ENCODE measurements at places on chromosomes 13 and 19. TPM values are rescaled to one million over a fixed set of nuclear protein-coding genes. Genes with fewer than 3 reads are reported as not detected.

GRCh38 chr19:13155472-13156359, 5.5 kb downstream of the IER2 start:
- peak overlapping the region; percentile 98 for H3K4me3 ChIP-seq
- no peaks in the 10 kb centered on the region for H3K36me3 ChIP-seq
- H3K4me1 ChIP-seq: peaks cover 59% of the 10 kb centered on the region

DNA sequence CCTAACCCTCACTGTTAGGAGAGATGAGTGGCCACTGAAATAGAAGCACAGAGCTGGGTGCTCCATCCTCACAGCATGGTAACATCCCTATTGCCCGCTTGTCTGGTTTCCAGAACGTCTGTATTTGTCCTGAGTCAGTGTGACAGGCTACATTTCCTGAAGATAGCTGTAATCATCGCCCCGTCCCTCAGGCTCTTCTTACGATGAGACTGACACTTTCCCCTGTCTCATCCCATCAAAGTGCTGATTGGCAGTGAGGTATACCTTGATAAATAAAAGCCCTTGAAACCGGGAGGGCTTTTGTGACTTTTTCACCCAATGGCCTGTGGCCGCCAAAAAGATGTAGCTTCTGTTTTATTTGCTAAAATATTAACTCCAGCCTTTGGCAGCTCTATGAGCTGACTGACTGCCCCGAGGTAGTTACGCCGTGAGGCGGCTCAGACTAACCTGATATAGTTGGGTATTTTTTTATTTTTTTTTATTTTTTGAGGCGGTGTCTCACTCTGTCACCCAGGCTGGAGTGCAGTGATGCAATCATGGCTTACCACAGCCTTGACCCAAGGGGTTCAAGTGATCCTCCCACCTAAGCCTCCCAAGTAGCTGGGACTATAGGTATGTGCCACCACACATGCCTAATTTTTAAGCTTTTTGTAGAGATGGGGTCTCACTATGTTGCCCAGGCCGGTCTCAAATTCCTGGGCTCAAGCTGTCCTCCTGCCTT, 5.7 kb upstream of the LRRC4B start:
- H3K4me3 ChIP-seq: no peak overlapping the region
- DNase-seq: no peak

SIGLEC12 gene
- not detected for total RNA-seq

GRCh38 chr13:112837371-112838037, 131.5 kb upstream of the MCF2L start:
- no peak overlapping the region for H3K4me3 ChIP-seq
- no peak for DNase-seq
- H3K36me3 ChIP-seq: peaks cover 62% of the 10 kb centered on the region
- H3K4me1 ChIP-seq: no peaks in the 10 kb centered on the region
- no peak overlapping the region for H3K27ac ChIP-seq

- H3K4me3 ChIP-seq: no peak overlapping the region
- no peaks in the 10 kb centered on the region for H3K27me3 ChIP-seq
- no peaks in the 10 kb centered on the region for H3K36me3 ChIP-seq
- H3K4me1 ChIP-seq: peaks cover 9% of the 10 kb centered on the region
- no peak for DNase-seq
- no peak overlapping the region for H3K27ac ChIP-seq
Measured at GRCh38 chr13:33677215-33677614, 140.7 kb upstream of the RFC3 start.

DNA sequence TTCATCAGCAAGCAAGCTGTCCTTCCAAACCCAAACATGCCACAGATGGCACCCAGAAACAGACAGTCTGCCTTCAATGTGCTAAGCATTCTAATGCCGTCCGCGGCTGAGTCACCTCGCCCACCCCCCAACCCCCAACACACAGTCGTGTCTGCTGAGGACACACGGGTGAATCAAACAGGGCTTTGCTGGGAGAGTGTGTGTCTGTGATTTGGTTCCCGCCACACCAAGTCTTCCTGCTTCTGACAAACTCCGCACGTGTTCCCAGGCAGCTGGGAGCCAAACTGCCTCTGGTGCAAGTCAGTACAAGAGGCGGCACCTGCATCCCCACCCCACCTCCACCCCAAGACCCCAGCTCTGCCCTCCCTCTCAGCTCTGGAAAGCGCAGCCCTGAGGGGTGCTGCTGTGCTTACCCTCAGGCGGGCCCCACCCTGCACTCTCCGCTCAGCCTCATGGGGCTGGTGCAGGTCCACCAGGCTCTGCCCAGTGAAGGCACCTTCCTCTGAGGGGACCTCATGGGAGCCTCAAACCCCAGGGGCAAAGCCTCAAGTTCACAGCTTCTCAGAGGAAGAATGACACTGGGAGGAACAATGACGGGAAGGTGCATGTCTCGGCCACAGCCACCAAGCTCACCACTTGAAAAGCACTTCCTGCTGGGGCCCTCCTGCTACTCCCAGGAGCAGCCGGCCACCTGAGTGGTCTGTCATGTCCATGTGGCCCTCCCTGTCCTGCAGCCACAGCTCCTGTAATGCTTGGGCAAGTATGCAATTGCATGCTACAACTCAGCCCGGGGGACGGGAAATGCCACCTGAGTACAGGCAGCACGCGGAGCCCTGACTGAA, 15.0 kb upstream of the SLC35E1 start:
- H3K27ac ChIP-seq: peak overlapping the region; percentile 87
- peaks cover 81% of the 10 kb centered on the region for H3K4me1 ChIP-seq
- DNase-seq: peak; percentile 82
- H3K27me3 ChIP-seq: no peaks in the 10 kb centered on the region

DNA sequence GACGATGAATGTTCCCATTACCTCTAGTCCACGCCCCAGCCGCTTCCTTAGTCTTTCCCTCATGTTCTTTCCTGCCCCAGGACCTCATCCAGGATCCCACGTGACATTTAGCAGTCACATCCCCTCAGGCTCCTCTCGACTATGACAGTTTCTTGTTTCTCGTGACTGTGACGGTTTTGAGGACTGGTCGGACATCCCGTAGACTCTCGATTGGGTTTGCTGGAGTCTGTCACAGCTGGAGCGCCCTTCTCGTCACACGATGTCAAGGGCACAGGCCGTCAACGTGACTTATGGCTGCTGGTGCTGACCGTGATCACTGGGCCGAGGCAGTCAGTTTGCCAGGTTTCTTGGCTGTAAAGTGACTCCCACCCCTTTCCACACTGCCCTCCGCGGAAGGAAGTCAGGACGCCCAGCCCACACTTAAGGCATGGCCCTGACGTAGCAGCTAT, 22.8 kb downstream of the ELAVL1 start:
- H3K4me3 ChIP-seq: no peak overlapping the region
- H3K27me3 ChIP-seq: no peaks in the 10 kb centered on the region
- no peak for DNase-seq

GRCh38 chr13:47628666-47629065, 372.4 kb downstream of the SUCLA2 start:
- H3K4me1 ChIP-seq: no peaks in the 10 kb centered on the region
- no peaks in the 10 kb centered on the region for H3K27me3 ChIP-seq
- no peak for DNase-seq
- no peak overlapping the region for H3K27ac ChIP-seq

DNA sequence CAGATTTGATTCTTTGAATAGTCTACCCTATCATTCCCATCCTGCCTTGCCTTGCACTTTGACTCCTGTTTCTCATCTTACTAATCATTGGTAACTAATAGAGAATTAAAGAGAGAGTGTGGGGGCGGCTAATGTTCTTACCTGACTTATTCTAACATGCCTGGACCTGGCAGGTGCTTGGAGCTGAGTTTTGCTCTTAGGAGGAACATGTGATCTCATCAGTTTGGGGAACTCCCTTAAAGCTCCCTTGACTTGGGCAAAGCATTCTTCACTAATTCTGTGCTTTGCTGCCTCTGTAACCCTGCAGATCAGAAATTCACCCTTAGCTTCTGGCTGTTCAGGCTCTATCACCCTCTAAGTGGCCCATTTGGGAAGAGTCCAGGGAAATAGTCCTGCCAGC, 861.1 kb downstream of the GPC5 start:
- no peaks in the 10 kb centered on the region for H3K4me1 ChIP-seq
- DNase-seq: no peak
- H3K27me3 ChIP-seq: no peaks in the 10 kb centered on the region
- no peaks in the 10 kb centered on the region for H3K36me3 ChIP-seq

DNA sequence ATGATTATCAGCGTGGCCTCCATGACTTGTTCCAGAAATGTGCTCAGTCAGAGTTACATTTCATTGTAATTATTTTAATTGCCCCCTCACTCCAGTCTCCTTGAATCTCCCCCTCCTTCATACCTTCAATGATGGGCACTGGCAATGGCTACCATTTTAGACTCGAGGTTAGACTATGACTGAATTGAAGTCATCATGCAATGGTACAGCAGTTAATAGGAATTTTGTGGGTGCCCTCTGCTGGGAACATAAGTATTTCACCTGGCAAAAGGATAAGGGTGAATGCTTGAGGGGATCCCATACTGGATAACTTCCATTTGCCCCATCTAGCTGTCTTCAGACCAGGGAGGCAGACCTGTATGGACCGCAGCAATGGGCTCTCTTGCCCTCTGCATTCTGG, 32.2 kb upstream of the USP12 start:
- no peaks in the 10 kb centered on the region for H3K36me3 ChIP-seq
- no peak overlapping the region for H3K4me3 ChIP-seq
- H3K27me3 ChIP-seq: no peaks in the 10 kb centered on the region
- H3K4me1 ChIP-seq: no peaks in the 10 kb centered on the region

DNA sequence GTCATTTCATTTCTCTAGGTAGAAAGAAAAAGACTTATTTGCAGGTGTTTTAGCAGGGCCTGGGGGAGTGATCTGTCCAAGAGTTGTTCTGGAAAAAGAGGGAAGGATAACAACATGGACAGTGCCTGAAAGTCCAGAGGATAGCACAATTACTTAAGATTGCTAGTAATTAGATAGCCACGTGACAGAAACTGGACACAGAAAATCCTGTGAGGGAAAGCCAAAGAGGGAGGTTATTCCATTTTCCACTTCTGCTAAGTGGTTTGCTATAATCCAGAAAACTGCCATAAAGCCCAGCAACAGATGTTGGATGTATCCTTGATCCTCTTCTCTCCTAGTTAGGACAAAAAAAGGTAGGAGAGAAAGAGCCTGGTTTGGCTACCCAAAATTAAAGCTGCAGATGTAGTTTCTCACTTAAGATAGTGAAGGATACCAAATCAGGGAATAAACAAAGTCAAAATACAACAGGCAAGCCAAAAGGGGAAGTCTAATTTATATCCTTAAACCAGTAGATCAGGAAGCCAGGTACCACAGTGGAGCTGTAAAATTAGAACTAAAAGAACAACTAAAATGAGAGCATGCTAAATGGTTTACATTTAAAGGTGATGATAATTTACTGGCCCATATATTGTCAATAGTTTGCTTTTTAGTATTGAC, 140.2 kb downstream of the VWA8 start:
- H3K27ac ChIP-seq: no peak overlapping the region
- no peaks in the 10 kb centered on the region for H3K27me3 ChIP-seq
- no peak for DNase-seq

DNA sequence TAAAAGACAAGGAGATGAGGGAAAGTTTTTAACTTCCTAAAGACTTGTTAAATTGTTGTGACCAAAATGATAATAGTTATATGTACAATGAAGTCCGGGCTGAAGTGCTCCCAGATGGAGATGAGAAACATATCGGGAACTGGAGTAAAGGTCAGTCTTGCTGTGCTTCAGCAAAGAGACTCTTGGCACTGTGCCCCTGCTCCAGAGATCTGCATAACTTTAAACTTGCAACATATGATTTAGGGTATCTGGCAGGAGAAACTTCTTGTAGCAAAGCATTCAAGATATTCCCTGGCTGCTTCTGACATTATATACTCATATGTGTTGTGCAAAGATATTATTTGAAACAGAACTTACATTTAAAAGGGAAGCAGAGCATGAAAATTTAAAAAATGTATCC, 786.6 kb upstream of the SLITRK6 start:
- H3K27ac ChIP-seq: no peak overlapping the region
- H3K36me3 ChIP-seq: no peaks in the 10 kb centered on the region
- H3K4me3 ChIP-seq: no peak overlapping the region
- DNase-seq: no peak

- H3K27ac ChIP-seq: no peak overlapping the region
- DNase-seq: no peak
- H3K4me1 ChIP-seq: no peaks in the 10 kb centered on the region
- no peaks in the 10 kb centered on the region for H3K27me3 ChIP-seq
- no peak overlapping the region for H3K4me3 ChIP-seq
Measured at GRCh38 chr13:39016787-39017186, 21.1 kb downstream of the PROSER1 start.

DNA sequence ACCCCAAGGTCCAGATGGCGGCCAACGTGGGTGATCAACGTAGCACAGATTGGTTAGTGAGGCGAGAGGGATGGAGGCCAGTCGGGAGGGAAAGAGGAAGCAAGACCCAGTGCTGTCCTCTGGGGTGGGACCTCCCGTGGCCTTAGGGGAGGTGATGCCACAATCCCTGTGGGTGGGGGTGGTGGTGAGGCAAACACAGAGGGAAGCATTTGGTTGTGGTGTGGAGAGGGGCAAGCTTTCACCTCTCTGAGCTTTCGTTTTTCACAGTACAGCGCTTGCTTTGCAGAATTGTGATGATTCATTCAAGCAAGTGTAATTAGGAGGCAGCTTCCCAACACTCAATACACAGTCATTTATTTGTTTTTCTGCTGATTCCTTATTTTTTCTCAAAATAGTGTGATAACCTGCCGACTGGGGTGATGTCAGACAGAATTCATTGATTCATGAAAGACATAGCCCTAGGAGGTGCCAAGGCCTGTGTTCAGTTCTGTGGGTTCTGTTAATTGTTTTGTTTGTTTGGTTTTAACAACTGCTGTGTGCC, 2.4 kb downstream of the LENG8 start:
- no peak overlapping the region for H3K4me3 ChIP-seq
- H3K36me3 ChIP-seq: peaks cover 59% of the 10 kb centered on the region
- DNase-seq: no peak
- peak overlapping the region; percentile 97 for H3K27ac ChIP-seq

GRCh38 chr13:22095794-22096193, 424.9 kb downstream of the FGF9 start:
- no peaks in the 10 kb centered on the region for H3K27me3 ChIP-seq
- no peak overlapping the region for H3K27ac ChIP-seq
- no peak for DNase-seq
- no peak overlapping the region for H3K4me3 ChIP-seq

KLF1 gene
- not detected for total RNA-seq

CAPN12 gene
- 6.1 TPM for total RNA-seq

GRCh38 chr13:43783820-43784219, 3.0 kb downstream of the ENOX1 start:
- no peak overlapping the region for H3K27ac ChIP-seq
- no peak for DNase-seq
- H3K4me1 ChIP-seq: peaks cover 13% of the 10 kb centered on the region
- no peak overlapping the region for H3K4me3 ChIP-seq
- no peaks in the 10 kb centered on the region for H3K36me3 ChIP-seq
- H3K27me3 ChIP-seq: peaks cover 10% of the 10 kb centered on the region

TFDP1 gene
- total RNA-seq: 31.1 TPM

KLK4 gene
- not detected for total RNA-seq

All from CD4-positive, CD25-positive, alpha-beta regulatory T cell (primary cell).